ENCODE measurements at places on chromosomes 4 and X.

DNA sequence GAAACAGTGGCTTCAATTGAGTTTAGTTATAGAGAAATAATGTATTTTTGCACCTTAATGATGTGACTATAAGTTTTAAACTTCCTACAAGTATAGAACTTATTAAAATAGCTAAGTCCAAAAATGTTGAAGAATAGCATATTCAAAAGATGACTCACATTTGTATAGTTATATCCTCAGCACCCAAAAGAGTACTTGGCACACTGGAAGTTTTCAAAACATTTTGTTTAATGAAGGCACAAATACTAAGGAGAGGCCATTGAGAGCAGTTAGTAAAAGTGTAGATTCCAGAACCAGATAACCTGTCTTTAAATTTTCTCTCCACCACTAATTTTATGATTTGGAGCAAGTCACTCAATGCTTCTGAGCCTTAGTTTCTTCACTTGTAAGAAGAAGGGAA is 226.9 kb upstream of the MID1 start:
- DNase-seq = no peak

DNA sequence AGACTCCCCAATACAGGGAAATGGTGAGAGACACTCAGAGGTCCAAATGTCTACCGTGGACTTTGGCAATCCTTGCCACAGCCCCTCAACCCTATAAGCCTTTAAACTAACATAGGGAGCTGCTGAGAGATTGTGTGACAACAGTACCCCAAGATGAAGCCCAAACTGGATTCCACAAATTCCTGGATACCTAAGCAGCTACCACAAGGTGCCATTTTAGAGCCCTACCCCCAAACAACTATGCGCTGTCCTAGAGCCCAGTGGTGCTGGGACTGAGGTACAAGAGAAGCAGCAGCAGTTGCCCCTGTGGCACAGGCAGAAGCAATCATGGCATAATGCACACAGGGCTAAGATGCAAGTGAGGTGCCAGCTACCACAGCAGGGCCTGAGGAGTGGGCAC is 2.7 kb upstream of the TMPRSS11F start:
- DNase-seq = no peak

DNA sequence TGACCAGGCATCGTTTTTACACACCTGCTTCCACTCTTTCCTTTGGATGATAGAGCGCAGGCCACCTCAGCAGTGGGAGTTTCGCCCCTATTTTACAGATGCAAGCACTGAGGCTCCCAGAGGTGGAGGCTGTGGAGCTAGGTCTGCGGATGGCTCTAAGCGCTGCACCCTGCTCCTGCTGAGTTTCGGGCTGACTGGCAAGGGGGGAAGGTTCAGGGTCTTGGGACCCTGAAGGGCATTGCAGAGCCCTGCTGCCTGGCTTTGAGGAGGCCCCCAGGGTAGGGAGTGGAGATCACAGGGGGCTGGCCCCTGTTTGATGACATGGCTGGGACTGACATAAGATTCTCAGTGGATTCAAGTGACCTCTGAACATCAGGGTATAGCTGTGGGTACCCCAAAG is 62.8 kb upstream of the NKX1-1 start:
- no peak for DNase-seq

GRCh38 chr4:154164931-154165839 is 326.4 kb downstream of the DCHS2 start:
- DNase-seq = no peak

DNA sequence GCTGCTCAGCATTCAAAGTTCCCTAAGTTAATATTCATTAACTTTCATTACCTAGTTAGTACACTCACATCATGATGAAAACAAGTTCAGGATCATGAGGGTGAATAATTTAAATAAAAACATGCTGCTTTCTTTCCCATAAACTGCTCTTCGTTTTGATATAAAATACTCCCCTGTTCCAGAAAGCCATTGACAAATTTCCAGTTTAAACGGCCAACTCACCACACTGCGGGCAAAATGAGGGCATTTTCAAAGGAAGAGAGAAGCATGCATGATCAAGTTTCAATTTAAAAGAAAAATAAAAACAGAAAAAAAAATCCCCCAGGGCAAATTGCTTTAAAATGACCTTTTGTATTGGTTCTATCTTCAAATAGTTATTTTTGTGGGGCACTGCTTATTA is 69.6 kb downstream of the EPHA5 start:
- DNase-seq = no peak

DNA sequence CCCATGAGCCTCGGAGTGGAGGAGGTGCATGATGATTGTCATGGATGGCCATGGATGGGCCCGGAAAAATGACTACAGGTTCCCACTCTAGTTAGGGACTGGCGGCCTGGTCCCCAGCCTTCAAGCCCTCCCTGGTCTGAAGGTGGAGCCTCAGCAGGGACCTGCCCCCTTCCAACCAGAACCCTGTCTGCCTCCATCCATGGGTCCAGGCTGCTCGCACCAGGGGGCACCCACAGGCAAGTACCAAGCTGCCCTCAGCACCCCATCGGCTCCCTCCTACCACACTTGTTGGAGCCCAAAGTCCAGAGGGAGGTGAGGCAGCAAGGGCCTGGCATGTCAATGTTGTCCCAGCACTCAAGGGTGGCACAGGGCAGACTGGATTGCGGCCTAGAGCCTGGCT is 2468.6 kb downstream of the PCDH7 start:
- no peak for DNase-seq

DNA sequence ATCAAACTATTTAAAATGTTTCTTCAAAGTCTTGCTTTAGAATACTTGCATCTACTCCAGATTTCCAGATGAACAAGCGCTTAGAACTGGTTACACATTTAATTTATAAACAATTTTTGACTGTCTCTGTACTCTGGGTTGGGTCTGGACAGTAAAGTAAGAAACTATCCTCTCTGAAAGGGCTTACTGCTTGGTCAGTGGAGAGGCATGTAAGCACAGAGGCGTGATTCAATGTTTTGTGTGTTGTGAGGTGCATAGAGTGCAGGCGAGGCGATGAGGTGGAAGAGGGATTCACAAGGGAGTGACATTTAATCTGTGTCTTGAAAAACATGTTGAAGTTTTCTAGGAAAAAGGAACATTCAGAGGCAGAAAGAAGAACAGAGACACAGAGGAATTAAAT is 231.4 kb downstream of the VEGFC start:
- no peak for DNase-seq

DNA sequence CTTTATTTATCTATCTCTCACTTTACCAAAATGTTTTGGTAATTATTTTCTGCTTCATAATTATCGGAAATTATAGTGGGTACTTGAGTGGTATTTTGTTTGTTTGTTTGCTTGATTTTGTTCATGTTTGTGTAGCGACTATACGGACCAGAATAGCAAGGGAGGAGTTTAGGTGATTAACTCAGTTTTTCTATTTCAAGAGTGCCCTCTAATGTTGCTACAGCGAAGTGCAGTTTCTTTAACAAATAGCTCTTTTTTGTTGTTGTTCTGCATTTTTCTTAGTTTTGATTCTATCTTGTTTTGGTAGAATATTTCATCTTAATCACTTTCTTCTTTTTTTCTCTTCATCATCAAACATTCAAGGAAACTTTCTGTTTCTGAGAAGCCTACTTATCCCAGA is 40.8 kb upstream of the QRFPR start:
- no peak for DNase-seq

DNA sequence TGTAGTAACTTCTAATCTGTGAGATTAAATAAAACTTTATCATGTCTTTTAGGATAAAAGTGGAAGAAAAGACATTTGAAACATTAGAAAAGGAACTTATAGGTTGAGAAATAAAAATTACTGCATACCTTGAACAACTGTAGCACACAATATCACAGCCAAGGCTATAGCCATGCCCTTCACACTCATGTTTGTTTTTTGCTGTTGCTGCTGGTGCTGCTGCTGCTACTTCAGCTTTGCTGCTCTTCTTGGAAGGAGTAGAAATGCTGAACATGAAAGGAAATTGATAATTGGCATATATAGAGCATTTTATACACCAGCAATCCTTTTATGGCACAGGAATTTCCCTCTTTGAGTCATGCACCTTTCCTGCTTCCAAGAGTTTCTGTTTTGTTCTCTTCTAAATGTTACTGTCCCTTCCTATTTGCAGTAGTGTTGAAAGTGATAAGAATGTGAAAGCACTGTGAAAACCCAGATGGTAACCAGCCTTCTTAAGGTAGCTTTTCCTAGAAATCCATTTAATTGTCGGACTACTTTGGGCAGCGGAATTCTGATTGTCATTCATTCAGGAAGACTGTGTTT is at the start of gene CXCL11:
Gene CXCL11, minus strand, starts transcription at position 272 of the 582 bp plus-strand sequence. Its CDS starts 83 bp downstream, at position 189.
- DNase-seq = no peak

- no peak for DNase-seq
These were observed 14.4 kb downstream of the GABRQ start for GRCh38 chrX:152652060-152652459.

DNA sequence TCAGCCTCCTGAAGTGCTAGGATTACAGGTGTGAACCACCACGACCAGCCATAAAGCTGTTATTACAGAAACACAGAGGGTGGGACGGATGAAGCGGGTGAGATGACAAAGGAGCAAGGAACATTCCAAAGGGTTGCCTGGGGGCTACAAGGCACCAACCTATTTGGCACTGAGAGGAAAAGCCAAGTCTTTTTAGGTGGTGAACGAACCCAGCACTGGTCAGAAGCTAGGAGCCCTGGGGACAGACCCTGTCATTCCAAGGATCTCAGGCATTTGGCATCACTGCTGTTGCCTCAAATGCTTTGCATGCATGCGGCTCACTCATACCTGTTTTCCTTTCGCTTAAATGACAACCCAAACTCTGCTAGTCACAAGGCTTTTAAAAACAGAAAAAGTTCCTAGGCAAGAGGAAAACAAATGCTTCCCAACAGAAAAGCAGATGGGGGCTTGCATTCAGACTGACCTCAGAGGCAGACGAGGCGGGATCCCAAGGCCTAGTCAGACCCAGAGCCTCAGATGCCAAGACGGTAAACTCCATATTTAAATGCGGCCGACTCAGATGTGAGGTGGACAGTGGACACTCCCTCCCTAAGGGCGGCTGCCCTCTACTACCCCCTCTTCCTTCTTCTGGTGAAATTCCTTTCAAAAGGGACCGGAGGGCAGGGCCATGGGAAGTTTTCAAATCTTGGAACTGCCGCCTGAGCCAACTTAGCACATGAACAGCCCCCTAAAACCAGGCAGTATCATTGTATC is 4.5 kb downstream of the MAP7D2 start:
- DNase-seq = no peak
